A549 treated with dexamethasone at 1 μM for 4 hours (cell line): ENCODE measurements at places on chromosomes 4 and X. TPM values are rescaled to one million over a fixed set of nuclear protein-coding genes. Genes with fewer than 3 reads are reported as not detected.

WNK3 gene
- 0.04 to 0.22 TPM (median 0.06 TPM) in 5 replicates for total RNA-seq

DTHD1 gene
- not detected in 5 replicates for total RNA-seq

HDX gene
- 1.8 to 2.4 TPM (median 2.0 TPM) in 5 replicates for total RNA-seq

NWD2 gene
- total RNA-seq: not detected in 5 replicates

RGN gene
- total RNA-seq: 0.06 TPM in 2 of 5 replicates, not detected in the others

MID2 gene
- total RNA-seq: 6.8 to 11.1 TPM (median 9.5 TPM) in 5 replicates

MAOB gene
- total RNA-seq: 0.14 to 0.25 TPM (median 0.19 TPM) in 5 replicates

HAUS3 gene
- total RNA-seq: 6.1 to 8.3 TPM (median 7.9 TPM) in 5 replicates

MAGEA12 gene
- 0.11 to 0.15 TPM (median 0.13 TPM) in 5 replicates for total RNA-seq

FBXW7 gene
- total RNA-seq: 6.1 to 7.8 TPM (median 7.1 TPM) in 5 replicates

SNCA gene
- 0.16 to 0.29 TPM (median 0.22 TPM) in 4 of 5 replicates, not detected in the other for total RNA-seq
